ENCODE measurements at places on chromosomes 1 and 21. TPM values are rescaled to one million over a fixed set of nuclear protein-coding genes. Genes with fewer than 3 reads are reported as not detected.

DNA sequence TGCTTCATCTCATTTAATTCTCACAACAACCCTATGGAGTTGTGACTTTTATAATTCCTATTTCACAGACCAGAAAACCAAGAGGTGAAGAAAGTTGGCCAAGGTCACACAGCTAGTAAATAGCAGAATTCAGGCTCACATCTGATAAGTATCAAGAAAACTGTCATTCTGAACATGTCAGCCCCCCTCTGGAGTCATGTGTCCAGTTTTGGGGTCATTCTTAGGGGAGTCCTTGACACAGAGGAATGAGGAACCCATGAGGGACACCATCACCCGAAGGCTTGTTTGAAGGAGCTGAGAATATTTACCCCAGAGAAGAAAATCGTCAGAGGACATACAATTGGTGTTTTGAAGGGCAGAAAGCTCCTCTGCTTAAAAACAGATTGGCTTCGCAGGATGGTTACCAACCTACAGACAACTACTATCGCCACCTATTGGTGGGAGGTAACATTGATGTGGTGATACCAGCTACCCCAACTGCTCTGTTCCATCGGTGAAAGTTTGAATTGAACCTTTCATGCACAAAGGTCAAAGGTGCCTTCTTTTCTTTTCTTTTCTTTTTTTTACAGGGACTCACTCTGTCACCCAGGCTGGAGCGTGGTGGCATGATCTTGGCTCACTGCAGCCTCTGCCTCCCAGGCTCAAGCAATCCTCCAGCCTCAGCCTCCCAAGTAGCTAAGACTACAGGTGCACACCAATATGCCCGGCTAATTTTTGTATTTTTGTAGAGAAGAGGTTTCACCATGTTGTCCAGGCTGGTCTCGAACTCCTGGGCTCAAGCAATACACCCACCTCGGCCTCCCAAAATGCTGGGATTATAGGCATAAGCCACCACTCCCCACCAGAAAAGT, 31.3 kb downstream of the NCMAP start:
- H3K4me1 ChIP-seq: no peaks in the 10 kb centered on the region
- H3K4me3 ChIP-seq: no peak overlapping the region
- no peaks in the 10 kb centered on the region for H3K36me3 ChIP-seq
- H3K27me3 ChIP-seq: peaks cover 13% of the 10 kb centered on the region

CSDE1 gene
- 408 TPM for total RNA-seq

OBSCN gene
- 12.3 TPM for total RNA-seq

DNA sequence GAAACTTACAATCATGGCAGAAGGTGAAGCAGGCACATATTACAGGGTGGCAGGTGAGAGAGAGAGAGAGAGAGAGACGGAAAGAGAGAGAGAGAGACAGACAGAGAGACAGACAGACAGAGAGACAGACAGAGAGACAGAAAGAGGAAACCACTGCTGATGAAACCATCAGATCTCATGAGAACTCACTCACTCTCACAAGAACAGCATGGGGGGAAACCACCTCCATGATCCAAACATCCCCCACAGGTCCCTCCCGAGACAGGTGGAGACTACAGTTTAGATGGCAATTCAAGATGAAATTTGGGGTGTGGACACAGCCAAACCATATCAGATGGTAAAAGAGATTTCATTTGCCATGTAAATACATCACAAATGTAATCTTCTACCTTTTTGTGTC, 708.1 kb downstream of the MRPL39 start:
- no peak for DNase-seq
- no peak overlapping the region for H3K4me3 ChIP-seq
- no peaks in the 10 kb centered on the region for H3K4me1 ChIP-seq
- H3K27me3 ChIP-seq: no peaks in the 10 kb centered on the region
- no peaks in the 10 kb centered on the region for H3K36me3 ChIP-seq

DNA sequence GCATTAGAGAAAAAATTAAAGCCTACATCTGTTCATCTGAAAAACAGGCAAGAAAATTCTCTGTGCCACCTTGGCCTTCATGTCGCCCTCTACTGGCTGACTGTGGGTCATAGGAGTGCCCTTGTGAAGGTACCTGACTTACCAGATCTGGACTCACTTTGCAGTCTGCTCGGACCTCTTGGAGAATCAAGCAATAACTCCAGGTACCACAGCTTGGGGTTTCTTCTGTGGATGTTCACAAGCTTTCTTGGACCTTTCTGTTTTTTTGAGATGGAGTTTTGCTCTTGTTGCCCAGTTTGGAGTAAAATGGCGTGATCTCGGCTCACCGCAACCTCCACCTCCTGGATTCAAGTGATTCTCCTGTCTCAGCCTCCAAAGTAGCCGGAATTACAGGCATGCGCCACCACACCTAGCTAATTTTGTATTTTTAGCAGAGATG, 2.4 kb upstream of the PRAMEF18 start:
- H3K36me3 ChIP-seq: no peaks in the 10 kb centered on the region
- no peak overlapping the region for H3K27ac ChIP-seq
- peak; percentile 70 for DNase-seq
- no peaks in the 10 kb centered on the region for H3K4me1 ChIP-seq
- no peaks in the 10 kb centered on the region for H3K27me3 ChIP-seq

DNA sequence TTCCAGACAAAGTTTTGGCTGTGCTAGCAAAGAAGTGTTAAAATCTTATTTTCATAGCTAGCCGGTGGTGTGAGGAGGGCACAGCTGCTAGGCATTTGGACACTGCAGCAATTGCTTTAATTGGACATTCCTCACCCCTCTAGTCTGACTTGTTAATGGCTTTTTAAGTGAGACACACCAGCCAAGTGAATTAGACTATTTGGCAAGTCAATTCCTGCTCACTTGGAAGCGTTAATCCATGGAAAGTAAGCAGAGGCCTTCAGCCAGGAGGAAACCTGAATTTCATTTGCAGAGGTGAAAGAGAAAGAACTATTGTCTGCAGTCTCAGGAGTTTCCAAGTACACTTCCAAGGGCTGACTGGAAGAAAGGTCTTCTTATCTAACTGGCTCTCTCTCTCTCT, 175.7 kb downstream of the ST6GALNAC3 start:
- H3K4me1 ChIP-seq: no peaks in the 10 kb centered on the region
- H3K36me3 ChIP-seq: no peaks in the 10 kb centered on the region
- peaks cover 8% of the 10 kb centered on the region for H3K27me3 ChIP-seq

SLAMF1 gene
- total RNA-seq: 86.2 TPM

VHLL gene
- total RNA-seq: not detected

SLFNL1 gene
- total RNA-seq: 0.33 TPM

- no peaks in the 10 kb centered on the region for H3K4me1 ChIP-seq
- DNase-seq: no peak
- peaks cover 11% of the 10 kb centered on the region for H3K27me3 ChIP-seq
- H3K27ac ChIP-seq: no peak overlapping the region
- no peak overlapping the region for H3K4me3 ChIP-seq
- no peaks in the 10 kb centered on the region for H3K36me3 ChIP-seq
Observed at GRCh38 chr21:38083535-38083934, 167.3 kb upstream of the KCNJ6 start.

ZMYM1 gene
- total RNA-seq: 7.6 TPM

DNA sequence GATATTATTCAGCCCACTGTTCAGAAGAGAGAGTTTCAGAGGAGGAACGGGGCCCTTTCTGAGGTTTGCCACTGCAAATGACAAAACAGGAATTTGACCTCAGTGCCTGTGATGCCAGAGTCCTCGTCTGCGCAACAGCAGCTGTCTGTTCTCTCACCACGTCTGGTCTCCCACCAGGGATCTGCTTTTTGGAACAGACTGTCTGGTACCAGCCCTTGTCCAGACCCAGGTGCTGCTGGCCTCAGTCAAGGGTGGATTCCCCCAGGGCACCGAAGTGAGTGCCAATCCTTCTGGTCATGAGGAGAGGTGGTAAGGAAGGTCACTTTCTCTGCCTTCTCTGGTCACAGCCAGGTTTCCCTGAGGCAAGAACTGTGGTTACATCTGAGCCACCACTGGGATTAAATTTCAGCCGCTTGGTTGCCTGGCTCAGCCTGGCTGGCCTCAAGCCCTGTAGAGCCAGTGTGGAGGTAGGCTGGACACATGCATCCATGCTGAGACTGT, 2.3 kb upstream of the BCAN start:
- no peak overlapping the region for H3K4me3 ChIP-seq
- no peak overlapping the region for H3K27ac ChIP-seq

DNA sequence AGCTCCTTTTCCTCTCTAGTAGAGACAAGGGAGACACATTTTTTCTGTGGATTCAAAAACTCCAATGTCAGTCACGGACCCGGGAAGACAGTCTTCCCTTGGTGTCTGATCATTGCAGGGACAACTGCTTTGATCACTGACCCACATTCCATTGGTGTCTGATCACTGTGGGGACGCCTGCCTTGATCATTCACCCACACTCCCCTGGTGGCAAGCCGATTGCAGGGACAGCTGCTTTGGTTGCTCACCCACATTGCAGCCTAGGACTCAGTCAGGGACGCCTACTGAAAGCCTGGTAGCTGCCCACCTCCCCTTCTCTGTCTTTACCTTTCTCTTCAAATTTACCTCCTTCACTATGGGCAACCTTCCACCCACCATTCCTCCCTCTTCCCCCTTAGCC, 206.6 kb upstream of the DUSP10 start:
- peaks cover 23% of the 10 kb centered on the region for H3K36me3 ChIP-seq
- no peak for DNase-seq
- H3K27me3 ChIP-seq: peaks cover 11% of the 10 kb centered on the region
- H3K4me3 ChIP-seq: no peak overlapping the region

- DNase-seq: peak; percentile 81
- peaks cover 58% of the 10 kb centered on the region for H3K4me1 ChIP-seq
- no peaks in the 10 kb centered on the region for H3K36me3 ChIP-seq
- peak overlapping the region; percentile 49 for H3K4me3 ChIP-seq
- H3K27ac ChIP-seq: peak overlapping the region; percentile 22
Observed at GRCh38 chr1:165871311-165872067, 44.1 kb downstream of the UCK2 start.

DNA sequence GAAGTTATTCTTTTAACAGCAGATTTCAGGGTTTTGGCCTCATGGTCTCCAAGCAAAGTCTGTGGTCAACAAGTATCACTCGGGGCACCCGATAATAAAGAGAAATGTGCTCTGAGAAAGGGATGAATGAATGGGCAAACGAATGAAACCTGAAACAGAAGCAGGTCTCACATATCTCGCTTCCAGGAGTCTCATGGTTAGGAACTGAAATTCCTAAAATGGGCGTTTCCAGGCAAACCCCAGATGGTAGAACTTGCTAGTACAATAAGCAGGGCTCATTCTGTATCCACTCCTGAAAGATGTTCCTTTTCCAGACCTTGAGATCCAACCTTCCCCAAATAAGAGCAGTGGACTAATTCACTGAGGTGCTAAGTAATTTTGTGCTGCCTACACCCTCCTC, 87.2 kb downstream of the LAMC2 start:
- no peaks in the 10 kb centered on the region for H3K4me1 ChIP-seq
- H3K27me3 ChIP-seq: peaks cover 9% of the 10 kb centered on the region
- no peak overlapping the region for H3K27ac ChIP-seq
- no peak for DNase-seq
- no peak overlapping the region for H3K4me3 ChIP-seq
- H3K36me3 ChIP-seq: no peaks in the 10 kb centered on the region

KIF2C gene
- 44.5 TPM for total RNA-seq
